ENCODE measurements at places on chromosomes 12 and 14.

GRCh38 chr12:536751-537245, 77.1 kb downstream of the B4GALNT3 start:
- no peak for DNase-seq

DNA sequence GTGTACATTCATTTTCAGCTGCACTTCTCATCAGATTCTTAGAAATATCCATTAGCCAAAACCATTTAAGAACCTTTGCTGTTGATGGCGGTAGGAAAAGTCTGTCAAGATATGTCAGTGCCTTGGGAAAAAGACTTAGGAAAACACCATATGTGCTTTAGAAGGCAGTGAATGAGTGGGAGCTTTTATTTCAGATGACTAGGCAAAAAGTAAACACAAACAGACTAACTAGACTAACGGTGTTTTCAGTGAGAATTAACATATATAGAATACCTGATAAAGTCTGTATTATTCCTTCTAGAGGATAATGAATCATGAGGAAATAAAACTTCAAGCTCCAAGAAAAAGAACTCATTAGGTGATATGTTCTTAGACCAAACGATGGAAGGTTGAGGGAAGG, 418.9 kb downstream of the NAV3 start:
- DNase-seq: no peak

DNA sequence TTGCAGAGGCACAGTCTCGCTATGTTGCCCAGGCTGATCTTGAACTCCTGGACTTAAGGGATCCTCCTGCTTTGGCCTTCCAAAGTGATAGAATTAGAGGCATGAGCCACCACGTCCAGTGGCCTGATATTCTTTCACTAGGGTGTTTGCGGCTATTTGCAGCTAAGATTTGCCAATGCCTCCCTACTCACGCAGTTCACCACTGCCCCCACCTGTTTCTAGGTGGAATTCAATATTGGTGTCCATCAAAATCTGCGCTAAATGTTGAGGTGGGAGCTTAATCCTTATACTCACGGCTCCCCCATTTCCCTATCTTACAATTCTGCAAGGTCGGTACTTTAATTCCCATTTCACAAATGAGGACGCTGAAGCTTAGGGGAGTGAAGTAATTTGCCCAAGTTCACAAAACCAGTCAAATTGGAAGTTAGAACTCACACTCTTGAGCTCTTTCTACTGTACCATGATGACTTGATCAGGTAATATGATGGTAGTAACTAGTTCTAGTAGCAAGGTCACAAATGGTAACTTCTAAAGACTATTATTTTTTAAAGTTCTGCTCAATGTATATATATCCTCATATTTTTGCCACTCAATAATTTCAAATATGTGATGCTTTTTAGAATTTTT, 22.1 kb upstream of the LRRC9 start:
- DNase-seq: no peak

DNA sequence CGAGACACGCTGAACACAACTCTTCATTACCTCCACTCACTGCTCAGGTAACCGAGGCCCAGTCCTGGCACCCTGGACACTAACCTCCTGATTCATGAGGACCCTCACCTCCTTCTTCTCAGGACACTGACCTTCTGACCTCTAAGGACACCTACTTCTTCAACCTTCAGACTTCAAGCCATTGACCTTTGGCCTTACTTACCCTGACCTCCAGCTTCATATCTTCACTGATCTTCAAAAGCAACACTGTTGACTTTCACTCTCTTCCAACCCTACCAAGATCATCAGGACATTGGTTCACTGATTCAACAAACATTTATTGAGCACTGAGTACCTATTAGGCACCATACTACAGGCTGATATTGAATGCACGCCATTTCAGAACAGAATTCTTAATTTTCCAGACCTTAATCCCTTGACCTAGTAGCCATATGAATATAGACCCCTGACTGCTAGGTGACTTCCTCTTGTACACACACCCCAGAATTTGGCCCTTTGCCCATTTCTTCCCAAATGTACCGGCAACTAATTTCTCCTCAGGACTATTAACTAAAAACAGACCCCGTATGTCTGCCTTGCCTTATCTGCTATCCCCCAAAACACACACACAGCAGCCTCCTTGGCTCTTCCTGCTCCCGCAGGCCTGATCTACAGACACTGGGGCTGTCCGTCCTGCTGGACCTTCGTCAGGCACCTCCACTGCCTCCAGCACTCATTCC, 5.8 kb downstream of the ARHGEF40 start:
- no peak for DNase-seq

DNA sequence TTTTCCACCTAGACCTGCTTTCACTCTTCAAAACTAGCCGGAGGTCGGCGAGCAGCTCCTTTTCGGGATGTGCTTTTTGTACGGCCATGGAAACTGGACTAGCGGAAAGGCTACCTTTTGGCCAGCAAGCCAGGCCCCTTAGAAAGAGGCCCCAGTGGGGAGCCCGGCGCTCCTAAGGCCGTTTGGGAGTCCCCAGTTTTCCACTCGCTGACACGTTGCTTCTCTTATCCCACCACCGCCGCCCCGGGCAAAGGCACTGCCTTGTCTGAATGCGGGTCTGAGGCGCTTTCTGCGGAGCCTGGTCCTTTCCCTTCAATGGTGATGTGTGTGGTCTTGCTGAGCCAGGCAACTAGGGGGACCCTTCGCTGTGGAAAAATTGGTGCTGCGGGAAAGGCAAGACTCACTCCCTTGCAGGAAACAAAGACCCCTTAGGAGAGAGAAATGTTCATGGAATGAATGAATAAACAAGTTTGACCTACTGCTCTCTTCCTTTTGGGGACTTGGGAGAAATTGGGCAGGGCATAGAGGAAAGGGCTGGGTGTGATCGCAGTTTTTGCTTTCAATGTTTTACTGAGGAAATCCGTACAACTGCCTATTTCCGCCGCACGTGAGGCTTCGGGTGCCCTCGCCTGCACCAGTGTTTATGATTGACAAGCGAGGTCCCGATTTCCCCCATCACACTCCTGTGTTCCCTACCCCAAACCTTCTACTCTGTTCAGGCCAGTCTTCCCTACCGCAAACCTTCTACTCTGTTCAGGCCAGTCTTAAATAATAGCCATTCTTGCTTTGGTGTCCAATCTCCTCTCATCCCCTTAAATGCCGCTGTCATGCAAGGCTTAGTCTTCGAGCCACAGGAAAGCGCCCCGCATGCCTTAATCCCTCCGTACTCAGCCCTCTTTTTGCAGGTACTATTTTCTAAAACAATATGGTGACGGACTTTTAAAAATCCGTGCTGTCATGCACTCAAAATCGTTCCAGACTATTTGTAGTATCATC, 1.0 kb upstream of the SLC38A2 start:
- DNase-seq: no peak

GRCh38 chr14:39665075-39665475, 232.8 kb upstream of the FBXO33 start:
- DNase-seq: no peak

- no peak for DNase-seq
Measured at GRCh38 chr12:43416981-43417380, 135.0 kb downstream of the ADAMTS20 start.

- DNase-seq: no peak
Measured at GRCh38 chr14:94831085-94831484, 61.2 kb upstream of the GSC start.

DNA sequence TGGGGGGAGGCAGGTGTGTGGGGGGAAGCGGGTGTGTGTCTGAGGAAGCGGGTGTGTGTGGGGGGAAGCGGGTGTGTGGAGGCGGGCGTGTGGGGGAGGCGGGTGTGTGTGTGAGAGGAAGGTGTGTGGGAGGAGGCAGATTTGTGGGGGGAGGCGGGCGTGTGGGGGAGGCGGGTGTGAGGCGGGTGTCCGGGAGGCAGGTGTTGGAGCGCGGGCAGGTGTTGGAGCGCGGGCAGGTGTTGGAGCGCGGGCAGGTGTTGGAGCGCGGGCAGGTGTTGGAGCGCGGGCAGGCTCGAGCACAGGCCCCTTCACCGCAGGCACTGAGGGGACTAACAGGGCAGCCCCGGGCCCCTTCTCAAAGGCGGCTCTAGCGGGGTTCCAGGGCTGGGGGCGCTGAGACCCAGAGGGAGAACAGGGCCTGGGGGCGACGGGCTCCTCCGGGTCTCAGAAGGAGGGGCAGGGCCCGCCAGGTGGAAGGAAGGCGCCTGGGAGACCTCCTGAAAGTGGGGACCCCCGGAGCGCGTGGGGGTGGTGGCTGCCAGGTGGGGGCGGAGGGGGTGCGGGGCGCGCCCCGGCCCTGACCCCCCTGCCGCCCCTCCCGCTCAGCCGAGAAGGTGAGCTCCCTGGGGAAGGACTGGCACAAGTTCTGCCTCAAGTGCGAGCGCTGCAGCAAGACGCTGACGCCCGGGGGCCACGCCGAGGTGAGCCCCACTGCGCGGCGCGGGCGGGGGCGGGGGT, 3.2 kb downstream of the CRIP2 start:
- DNase-seq: no peak

- no peak for DNase-seq
Measured at GRCh38 chr14:32709027-32709426, 229.7 kb upstream of the NPAS3 start.

- no peak for DNase-seq
Measured at GRCh38 chr14:52589646-52590045, 37.0 kb downstream of the GPR137C start.

DNA sequence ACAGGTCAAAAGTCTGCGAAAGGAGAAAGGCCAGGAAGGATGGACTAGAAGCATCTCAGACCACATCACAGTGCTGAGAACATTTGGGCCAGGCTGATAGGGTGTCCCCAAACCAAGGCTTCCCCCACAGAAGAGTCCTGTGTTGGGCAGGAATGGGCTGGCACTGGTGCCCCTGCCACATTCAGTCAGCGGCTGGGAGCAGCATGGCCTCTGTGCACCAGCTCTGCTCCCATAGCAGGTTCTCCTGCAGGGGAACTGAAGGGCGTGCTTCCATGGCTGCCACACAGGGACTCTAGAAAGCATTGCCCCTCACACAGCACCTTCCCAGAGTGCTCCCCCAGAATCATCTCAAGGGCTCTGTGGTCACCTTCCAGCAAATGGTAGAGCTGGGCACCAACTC, 17.5 kb downstream of the EVL start:
- no peak for DNase-seq

- DNase-seq: no peak
Measured at GRCh38 chr12:120529641-120530417, 871 bp upstream of the COQ5 start.

DNA sequence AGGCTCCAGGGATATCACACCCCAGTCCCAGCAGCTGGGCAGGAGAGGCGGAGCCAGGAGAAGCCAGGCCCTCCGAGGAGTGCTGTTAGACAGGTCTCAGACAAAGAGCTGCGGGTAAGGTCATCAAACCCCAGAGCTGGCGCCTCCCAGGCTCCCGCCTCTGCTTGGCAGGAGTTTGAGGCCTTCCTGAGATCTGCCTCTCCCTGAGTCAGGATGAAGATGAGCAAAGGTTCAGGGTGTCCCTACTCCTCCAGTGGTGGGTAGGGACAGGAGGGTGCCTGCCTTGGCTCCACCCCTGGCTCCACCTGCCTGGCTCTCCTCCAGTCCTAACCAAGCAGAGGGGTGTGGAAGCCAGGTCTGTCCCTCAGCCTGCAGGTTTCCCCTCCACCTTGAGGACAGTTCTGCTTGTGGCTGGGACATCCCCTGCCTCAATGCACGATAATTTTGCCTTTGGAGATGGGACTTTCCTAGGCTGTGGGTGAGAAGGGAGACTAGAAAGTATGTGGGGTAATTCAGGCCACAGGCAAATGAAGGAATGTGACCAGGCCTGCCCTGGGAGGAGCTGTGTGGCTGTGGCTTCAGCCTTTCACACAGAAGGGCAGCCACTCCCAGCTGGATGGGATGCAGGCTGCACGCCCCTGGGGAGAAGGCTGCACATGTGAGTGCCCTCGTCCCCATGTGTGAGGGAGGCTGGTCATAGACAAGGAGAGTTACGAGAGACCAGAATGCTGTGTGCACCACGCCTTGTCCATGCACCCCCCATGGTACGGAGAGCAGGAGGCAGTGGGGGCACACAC, 2.2 kb downstream of the PLEKHG6 start:
- no peak for DNase-seq

DNA sequence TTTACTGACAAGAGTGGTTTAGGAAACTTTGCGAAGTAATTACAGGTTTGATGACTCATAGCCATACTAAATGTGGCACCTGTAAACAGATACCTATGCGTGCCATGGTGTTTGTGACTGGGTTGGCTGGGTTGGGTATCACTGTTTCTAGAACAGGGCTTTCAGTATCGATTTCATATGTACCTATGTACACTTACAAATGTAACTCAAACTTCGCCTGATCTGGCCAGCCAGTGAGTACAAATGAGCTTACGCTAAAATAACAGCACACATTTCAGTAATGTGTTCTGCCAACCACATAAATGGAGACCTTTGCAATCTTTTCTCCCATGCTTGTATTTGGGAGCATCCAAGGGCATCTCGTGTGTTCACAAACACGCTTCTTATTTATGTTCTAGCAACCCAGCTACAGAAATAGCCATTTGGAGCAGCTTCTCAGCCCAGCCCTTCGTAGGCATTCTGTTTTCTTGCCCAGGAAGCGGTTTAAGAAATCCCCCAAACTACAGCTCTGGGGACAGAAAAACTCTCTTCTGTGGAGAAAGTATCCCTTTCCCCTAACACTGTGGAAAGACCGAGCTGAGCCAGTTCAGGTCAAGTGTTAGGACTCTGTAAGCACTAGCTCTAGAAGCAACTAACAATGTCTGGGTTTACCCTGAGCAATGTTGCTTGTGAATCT, 42.3 kb upstream of the MDM1 start:
- peak; percentile 46 for DNase-seq

DNA sequence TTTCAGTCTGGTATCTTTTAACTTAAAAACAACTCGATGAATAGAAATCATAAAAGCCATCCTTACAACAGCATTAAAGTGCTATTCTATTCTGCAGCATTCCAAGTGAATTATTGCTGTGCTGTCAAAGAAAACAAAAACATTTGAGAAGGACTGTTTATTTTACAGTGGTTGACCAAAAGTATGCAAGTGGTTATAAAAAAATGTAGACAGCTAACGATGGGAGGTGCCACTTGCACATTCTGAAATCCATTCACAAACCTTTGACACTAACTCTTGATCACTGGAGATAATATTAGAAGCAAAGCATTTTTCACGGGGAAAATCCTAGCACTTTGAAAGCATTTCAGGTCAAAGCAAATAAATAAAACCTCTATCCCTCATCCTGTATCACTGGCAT, 55.6 kb downstream of the HMGA2 start:
- no peak for DNase-seq

GRCh38 chr12:93825501-93825888, 148.3 kb downstream of the CRADD start:
- no peak for DNase-seq

GRCh38 chr14:72686101-72686500, 207.8 kb downstream of the DPF3 start:
- no peak for DNase-seq

GRCh38 chr14:61322799-61323290, 1.5 kb downstream of the PRKCH start:
- no peak for DNase-seq

- DNase-seq: no peak
Measured at GRCh38 chr12:101490286-101490920, 15.3 kb downstream of the SPIC start.

DNA sequence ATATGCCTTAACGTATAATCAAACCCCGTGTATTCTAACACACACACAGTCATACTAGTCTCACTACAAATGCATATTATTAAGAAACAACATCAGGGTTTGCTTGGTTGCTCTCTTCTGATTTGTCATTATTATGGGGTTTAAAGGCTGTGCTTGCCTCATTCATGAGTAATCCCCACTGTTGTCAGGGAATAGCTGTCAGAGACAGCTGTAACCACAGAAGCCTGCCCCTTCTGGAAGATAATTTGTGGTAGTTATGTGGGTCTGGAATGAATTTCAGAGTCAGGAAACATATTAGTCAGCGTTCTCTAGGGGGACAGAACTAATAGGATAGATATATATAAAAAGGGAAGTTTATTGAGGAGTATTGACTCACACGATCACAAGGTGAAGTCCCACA, 456.9 kb upstream of the TMEM132C start:
- DNase-seq: no peak

GRCh38 chr14:31955936-31956579, 121.0 kb upstream of the ARHGAP5 start:
- DNase-seq: no peak
